ENCODE measurements at places on chromosomes 2 and 18. TPM values are rescaled to one million over a fixed set of nuclear protein-coding genes. Genes with fewer than 3 reads are reported as not detected.

DNA sequence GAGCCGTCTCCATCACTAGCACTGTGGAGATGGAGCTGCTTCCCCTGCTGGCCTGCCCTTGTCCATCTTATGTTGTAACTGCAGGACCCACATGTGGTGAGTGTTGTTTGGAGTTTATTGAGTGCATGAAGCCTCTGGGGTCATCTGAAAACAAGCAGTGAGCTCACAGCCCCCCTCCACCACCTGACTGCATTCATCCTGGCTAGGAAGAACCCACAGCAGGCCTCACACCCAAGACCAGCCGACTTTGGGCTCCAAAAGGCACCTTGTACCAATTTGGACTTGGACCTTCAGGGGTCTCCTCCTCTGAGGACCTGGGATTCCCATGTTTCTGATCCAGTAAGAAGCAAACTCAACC is 116.1 kb downstream of the TWIST2 start:
- DNase-seq: no peak

- no peak for DNase-seq
Observed at GRCh38 chr2:51014759-51015158, 17.2 kb downstream of the NRXN1 start.

DNA sequence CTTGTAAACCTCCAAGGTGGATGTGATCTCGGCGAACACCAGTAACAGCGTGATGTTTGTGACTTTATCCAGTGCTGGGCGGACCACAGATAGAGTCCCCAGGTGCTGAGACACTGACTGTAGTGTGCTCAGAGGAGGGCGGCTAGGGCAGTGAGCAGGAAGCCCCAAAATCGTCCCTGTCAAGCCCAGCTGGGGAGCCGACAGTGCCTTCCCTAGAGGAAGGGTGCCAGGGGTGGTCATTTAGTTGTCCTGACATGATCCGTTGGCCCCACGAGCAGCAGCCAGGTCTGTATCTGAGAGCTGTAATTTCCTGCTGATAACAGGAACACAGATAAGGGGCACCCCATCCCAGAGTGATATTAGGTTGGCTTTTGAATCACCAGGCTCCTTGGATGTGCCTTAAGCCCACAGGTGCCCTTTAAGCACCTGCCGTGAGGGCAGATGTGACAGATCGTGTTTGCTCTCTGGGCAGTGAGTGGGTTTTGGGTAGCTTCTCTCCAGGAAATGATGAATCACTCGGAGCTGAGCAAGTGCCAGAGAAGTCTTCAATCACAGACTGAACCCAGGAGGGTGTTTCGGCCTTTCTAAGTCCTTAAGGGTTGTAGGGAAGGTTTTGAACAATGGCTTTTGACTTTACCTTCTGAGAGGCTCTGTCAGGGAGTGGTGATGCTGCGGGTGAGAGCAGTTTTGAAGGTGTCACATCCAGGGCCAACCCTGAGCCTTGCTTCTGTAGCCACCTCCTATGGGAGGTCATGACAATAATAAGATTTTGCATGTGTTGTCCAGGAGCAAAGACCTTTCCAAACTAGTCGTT is 7.7 kb downstream of the LPIN1 start:
- DNase-seq: no peak

COBLL1 gene
- 158 TPM for polyA plus RNA-seq

ALPI gene
- not detected for polyA plus RNA-seq

DNA sequence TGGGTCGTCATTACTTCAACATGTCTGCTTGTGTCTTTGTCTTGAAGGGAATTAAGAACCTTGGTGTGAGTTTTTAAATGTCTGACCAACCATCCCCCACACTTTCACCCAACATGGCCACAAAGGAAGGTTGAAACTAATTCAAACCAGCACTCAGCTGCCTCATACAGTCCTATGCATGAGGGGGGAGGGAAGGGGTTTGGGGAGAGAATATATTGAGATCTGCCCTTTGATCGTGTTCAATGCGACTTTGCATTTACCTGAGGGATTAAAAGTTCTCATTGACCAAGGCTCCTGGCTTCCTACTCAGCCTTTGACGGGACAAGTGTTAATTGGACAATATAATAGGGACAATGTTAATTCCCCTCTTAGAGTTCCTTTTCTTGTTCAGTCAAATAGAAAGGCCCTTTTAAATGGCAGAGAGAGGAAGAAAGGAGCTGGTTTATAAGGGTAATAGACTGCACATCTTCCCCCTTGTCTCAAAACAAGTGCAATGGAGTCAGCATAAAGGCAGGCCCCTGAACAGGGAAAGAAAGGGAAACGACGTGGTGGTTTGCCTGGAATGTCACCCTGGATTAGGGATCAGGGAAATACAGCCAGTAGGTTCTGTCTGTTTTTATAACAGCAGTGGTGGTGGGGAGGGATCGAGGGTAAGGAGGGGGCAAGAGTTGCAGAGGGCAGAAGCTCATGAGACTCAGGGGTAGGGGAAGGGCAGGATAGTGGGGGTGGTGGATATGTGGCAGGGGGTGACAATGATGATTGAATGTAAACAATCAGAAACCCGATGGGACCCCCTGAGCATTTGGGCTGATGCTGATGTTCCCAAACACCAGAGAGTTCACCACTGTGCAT is 198.7 kb downstream of the MYCN start:
- DNase-seq: no peak

NOP58 gene
- 111 TPM for polyA plus RNA-seq

DNA sequence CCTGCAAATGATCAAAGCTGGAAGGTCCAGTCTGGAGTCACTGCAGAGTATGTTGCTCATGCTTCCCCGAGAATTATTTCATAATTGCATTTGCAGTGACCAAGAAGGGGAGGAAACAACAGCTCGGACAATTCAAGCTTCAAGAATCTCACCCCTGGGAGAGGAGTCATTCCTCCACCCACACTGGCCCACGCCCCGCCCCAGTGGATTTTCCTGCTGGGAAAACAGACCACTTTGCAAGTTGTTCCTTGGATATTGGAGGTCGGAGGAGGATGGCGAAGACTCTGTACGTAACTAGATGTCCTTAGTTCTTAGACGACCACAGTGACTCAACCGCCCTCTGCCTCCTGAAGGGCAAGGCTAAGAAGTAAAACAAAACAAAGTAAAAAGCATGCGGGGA is 159.4 kb downstream of the TPO start:
- no peak for DNase-seq

DNA sequence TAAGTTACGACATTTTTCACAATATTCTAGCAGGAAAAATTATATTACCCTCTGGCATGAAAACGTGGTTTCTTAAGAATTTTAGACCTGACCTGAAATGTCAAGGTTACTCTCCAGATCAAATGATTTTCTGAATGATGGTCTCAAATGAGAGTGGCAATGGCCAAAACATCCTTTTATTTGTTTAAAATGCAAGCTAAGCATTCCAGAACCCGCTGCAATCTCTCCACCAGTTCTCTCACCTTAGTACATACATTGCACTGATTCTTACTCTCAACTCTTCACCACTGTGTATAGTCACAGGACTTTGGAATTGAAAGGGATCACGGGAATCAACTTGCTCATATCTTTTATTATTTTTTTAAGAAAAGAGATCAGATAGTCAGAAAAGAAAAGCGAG is 391.6 kb upstream of the LRATD1 start:
- DNase-seq: no peak

FBLN7 gene
- polyA plus RNA-seq: 12.2 TPM

SIX2 gene
- polyA plus RNA-seq: 31.9 TPM

DNA sequence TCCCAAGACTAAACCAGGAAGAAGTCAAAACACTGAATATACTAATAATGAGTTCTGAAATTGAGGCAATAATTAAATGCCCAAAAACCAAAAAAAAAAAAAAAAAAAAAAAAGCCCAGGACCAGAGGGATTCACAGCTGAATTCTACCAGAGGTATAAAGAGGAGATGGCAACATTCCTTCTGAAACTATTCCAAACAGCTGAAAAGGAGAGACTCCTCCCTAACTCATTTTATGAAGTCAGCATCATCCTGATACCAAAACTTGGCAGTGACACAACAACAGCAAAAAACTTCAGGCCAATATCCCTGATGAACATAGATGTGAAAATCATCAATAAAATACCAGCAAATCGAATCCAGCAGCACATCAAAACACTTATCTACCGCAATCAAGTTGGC is 108.5 kb upstream of the COL3A1 start:
- no peak for DNase-seq

C1D gene
- 48.2 TPM for polyA plus RNA-seq
